Stimulated activated CD8-positive, alpha-beta memory T cell treated with anti-CD3 and anti-CD28 coated beads, Interleukin-4, amount 100 ng/mL, for 24 hours (primary cell): ENCODE measurements at places on chromosomes 4 and X.

DNA sequence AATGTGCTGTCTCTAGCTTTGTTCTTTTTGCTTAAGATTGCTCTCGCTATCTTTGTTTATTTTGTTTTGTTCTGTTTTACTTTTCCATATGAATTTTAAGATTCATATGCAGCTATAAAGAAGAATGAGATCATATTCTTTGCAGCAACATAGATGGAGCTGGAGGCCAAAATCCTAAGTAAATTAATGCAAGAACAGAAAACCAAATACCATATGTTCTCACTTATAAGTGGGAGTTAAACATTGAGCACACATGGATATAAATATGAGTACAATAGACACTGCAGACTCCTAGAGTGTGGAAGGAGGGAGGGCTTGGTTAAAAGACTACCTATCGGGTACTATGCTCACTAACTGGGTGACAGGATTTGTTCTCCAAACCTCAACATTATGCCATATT, 237.8 kb downstream of the TRAM1L1 start:
- no peak for DNase-seq

DNA sequence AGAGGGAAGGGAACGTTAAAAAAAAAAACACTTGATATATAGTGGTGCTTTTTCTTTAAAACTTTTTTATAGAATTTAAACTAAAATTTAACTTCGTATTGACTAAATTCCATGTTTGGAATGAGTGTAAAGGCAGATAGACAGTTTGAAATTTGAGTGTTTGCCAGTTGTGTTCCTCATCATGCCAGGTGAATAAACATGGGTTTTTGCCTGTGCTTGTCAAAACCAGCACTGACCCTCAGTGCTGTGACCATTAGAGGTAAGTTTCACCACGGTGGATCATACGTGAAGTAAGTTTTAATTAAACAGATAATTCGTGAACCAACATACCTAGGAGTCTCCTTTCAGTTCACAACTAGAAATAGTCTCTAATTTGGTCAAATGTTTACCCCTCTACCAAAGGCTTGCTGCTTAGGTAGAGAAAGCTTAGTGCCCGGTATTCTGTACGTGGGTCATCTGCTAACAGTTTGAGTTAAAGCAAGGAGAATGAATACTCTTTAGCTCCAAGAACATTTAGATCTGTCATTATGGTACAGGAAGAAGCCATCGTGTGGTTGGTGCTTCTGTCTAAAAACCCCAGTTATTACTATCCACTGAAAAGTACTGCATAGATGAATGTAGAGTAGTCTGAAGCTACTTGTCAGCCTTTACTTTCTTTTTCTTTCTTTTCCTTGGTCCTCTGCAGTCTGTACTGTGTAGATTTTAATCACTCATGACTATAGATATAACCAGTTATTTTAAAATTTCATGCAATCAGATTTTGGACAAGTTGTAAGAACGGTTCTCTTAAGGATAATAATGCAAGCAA, 32.7 kb downstream of the KIAA0232 start:
- no peak for DNase-seq

GRCh38 chr4:111957997-111958396, 187.3 kb upstream of the FAM241A start:
- no peak for DNase-seq

- DNase-seq, result no peak
Observed at GRCh38 chr4:137583671-137584070, 51.4 kb upstream of the PCDH18 start.

DNA sequence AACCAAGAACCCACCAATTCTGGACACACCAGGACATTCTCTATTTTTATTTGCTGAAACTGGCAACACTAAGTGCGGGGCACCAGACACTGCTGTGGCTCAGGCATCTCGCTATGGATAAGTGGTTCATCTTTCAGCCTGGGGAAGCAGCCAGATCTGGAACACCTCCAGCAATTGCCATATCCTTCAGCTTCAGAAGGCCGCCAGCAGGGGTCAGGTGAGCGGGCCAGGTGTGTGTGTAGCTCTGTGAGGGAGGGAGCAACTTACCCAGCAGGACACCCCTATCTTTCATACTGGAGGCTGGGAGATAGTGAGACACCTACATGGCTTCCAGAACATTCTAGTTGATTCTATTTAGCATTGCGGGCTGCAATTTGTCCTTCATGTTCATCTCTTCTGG, 57.0 kb upstream of the GBA3 start:
- DNase-seq, result no peak
